ENCODE measurements at places on chromosomes 2 and 18. TPM values are rescaled to one million over a fixed set of nuclear protein-coding genes. Genes with fewer than 3 reads are reported as not detected.

The FAM228A gene
- total RNA-seq = 1.7 TPM

DNA sequence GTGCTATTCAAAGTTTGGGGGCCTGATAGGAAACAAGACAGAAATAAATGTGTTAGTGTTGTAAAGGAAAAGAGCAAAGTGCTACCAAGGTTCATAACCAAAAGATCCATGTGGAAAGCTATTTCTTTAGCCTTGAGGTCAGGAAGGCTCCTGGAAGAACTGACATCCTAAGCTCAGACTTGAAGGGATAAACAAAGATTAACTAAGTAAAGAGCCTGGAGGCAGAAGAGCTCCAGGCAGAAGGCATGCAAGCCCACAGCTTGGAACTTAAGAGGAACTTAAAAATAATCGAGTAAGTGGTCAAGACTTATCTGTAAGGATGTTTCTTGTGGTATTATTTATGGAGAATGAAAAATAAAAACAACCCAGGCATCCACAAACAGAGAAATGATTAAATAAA, 245.0 kb upstream of the MGAT5 start:
- H3K36me3 ChIP-seq = no peaks in the 10 kb centered on the region
- no peaks in the 10 kb centered on the region for H3K27me3 ChIP-seq
- no peak overlapping the region for H3K4me3 ChIP-seq
- H3K27ac ChIP-seq = no peak overlapping the region
- H3K4me1 ChIP-seq = no peaks in the 10 kb centered on the region
- DNase-seq = no peak

The DNAJC5G gene
- not detected for total RNA-seq

The DYNAP gene
- total RNA-seq = not detected

- DNase-seq = peak; percentile 97
- no peaks in the 10 kb centered on the region for H3K27me3 ChIP-seq
- no peaks in the 10 kb centered on the region for H3K36me3 ChIP-seq
- H3K4me1 ChIP-seq = peaks cover 27% of the 10 kb centered on the region
- peak within 1 kb of the TSS; percentile 87 for H3K4me3 ChIP-seq
These were observed at the start of gene NAPG for GRCh38 chr18:10525697-10526560. Gene NAPG (plus strand): TSS chr18:10526027. CDS start chr18:10526103, 76 bp downstream.

All from upper lobe of left lung (tissue), 6 donors.